Glutamatergic neuron (in vitro differentiated cells): ENCODE measurements at places on chromosomes 1 and 21.

- H3K27me3 ChIP-seq = no peaks in the 10 kb centered on the region
- peak overlapping the region; percentile 53 for H3K4me3 ChIP-seq
Observed at GRCh38 chr1:215845234-215845891, 278.3 kb downstream of the KCTD3 start.

DNA sequence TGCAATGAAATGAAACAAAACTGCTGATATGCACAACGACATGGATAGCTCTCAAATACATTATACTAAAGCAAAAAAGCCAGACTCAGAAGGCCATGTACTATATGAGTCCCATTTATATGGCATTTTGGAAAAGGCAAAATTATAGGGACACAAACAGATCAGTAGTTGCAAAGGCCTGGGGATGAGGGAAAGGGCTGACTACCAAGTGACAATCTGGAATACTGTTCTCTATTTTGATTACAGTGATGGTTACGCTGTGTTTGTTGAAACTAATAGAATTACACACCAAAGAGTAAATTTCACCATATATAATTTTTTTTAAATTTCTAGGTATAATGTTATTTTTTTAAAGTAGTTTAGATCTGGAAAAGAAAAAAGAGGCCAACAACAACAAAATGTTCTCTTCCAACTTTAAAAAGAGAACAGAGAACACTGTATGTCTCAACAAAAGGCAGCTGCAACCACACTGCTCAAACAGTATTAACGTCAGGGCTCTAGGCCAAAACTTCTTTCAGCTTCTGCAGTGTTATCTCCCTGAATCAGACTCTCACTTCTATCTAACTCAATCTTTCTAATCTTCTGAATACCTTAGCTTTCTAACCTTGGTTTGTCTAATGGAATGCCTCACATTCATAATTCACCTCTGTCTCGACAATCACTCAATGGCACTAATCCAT, 75.8 kb downstream of the FOXJ3 start:
- H3K36me3 ChIP-seq = no peaks in the 10 kb centered on the region
- peaks cover 1% of the 10 kb centered on the region for H3K4me1 ChIP-seq
- H3K27ac ChIP-seq = no peak overlapping the region
- H3K4me3 ChIP-seq = no peak overlapping the region
- no peak for DNase-seq
- H3K27me3 ChIP-seq = no peaks in the 10 kb centered on the region

GRCh38 chr1:29575826-29576225, 339.5 kb downstream of the PTPRU start:
- peaks cover 6% of the 10 kb centered on the region for H3K27me3 ChIP-seq
- no peak overlapping the region for H3K4me3 ChIP-seq
- H3K4me1 ChIP-seq = peaks cover 29% of the 10 kb centered on the region
- H3K27ac ChIP-seq = no peak overlapping the region

DNA sequence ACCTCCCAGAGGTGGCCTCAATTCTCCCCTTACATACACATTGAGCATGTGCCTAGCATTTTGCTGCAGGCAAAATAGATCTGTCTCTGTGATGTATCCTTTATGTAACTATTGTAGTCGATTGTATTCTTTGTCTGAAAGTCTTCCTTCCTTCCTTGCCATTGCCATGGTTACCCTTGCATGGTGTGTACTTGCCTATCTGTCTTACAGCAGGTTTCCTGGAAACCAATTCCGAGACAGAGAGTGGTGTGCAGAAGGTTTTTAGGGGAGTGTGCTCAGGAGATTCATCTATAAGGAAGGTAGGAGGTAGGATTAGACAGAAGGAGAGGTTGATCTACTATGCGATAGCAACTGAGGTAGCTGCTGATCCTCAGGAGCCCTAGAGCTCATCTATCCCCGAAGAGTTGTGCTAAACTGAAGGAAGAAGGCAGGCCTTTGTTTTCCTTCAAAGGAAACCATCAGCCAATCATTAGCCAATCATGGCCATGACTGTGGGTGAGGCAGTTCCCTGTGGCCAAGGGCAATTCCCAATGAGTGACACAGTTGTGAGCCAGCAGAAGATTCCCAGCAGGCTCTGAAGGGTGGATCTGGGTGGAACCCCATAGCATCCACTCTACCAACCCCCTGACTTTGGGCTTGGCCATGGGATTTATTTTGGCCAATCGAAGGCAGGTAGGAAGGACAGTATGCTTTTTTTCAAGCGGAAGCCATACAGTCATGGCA, 15.0 kb downstream of the CITED4 start:
- DNase-seq = no peak
- H3K4me1 ChIP-seq = peaks cover 11% of the 10 kb centered on the region
- no peak overlapping the region for H3K4me3 ChIP-seq
- no peak overlapping the region for H3K27ac ChIP-seq
- H3K36me3 ChIP-seq = peaks cover 6% of the 10 kb centered on the region

DNA sequence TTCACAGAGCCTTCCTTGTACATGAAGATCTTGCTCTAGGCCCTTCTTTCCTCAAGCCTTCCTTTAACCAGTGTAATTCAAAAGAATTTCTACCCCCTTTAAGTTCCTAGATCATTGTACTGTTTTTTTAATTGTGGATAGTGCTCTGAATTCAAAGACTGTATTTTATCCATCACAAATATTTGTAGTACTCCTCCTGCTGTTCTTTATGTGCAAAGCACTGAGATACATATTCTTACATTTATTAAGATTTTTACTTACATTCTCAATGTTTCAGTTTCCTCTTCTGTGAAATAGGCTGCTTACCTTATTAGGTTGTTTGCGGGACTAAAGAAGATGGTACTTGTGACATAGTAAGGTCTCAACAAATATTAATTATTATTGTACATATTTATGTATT, 168.8 kb upstream of the PDE4B start:
- peaks cover 2% of the 10 kb centered on the region for H3K4me1 ChIP-seq
- no peak overlapping the region for H3K4me3 ChIP-seq
- DNase-seq = no peak
- H3K27me3 ChIP-seq = peaks cover under 1% of the 10 kb centered on the region

DNA sequence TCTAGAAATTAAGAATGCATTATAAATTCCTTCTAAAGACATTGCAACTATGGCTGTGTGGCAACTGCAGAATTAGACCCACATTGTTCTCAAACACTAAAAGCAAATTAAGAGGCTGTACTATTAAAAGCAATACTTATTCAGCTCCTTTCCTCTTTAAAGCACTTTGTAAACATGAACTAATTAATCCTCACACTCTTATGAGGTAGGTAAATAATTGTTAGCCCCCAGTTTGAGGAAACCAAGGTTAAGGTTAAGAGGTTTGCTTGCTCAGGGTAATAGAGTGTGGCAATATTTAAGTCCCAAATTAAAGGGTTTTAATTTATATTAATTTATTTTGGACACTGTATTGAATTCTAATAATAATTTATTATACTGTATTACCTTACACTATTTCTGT, 553.8 kb downstream of the LRRIQ3 start:
- no peaks in the 10 kb centered on the region for H3K36me3 ChIP-seq
- H3K4me3 ChIP-seq = no peak overlapping the region
- no peak for DNase-seq

DNA sequence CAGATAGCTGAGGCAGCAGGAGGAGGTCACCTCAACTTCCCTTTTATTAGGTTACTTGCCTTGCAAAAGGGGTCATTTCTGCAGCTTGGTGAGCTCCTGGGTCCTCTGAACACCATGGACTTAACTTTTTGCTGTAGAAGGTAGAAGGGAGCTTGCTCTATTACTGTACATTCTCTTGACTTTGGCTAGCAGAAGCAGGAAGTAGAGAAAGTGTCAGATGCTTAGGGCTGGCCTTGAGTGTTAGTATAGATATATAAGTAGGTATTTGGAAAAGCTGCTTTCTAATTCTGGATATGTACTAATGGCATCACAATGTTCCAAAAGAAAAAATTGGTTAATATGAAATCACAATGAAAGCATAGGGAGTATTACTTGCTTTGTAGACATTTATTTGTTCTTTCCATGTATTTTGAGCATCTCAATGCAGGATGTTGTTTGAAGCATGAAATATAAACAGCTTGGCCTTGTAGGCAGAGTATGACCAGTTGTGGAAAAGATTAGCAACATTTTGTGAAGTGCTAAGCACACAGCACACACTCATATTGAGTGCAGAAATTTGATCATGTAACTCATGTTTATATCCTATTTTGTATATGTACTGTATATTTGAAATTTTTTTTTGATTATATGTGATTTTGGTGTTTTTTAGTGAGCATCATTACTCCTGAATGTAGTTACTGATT, 108.8 kb downstream of the DYRK1A start:
- peaks cover 28% of the 10 kb centered on the region for H3K4me1 ChIP-seq
- H3K27ac ChIP-seq = no peak overlapping the region
- peaks cover 1% of the 10 kb centered on the region for H3K27me3 ChIP-seq
- no peak for DNase-seq
- H3K36me3 ChIP-seq = no peaks in the 10 kb centered on the region

- no peak overlapping the region for H3K4me3 ChIP-seq
- no peaks in the 10 kb centered on the region for H3K36me3 ChIP-seq
- H3K4me1 ChIP-seq = peaks cover 16% of the 10 kb centered on the region
Observed at GRCh38 chr1:189654906-189655305, 822.8 kb downstream of the BRINP3 start.

DNA sequence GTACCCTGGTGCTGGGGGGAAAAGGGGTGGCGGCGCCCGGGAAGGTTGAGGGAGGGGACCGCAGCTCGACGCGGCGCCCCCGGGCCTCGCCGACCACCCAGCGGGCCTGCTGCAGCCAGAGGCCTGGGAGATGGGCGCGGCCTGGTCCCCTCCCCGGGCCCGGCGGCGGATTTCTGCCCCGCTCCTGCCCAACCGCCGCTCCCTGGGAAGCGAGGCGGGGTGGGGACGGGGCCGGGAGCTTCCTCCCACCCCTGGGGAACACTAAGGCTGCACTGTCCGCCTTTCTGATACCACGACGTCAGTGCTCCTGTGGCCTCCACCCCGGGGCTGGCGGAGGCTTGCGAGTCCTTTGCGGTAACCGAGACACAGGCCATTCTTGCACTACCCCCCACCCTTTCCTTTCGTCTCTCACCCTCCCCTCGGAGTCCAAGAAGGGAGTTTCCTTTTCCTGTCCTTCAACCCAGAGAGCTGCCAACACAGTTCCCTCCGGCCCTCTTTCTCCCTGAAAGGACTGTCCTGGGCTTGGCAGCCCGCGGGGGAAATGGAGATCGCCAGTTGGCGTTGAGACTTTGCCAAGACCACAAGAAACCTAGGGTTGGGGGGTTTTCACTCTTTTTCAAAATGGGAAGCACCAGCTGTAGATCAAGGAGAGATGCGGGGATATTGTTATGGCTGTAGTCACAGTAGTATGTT, 742 bp downstream of the SH3GLB1 start:
- peaks cover 14% of the 10 kb centered on the region for H3K27me3 ChIP-seq
- H3K4me3 ChIP-seq = peak overlapping the region; percentile 99
- H3K27ac ChIP-seq = peak overlapping the region; percentile 97
- DNase-seq = peak; percentile 76
- H3K36me3 ChIP-seq = no peaks in the 10 kb centered on the region

GRCh38 chr1:147651466-147651865, 18.9 kb downstream of the ACP6 start:
- no peak for DNase-seq
- H3K36me3 ChIP-seq = no peaks in the 10 kb centered on the region
- H3K4me3 ChIP-seq = no peak overlapping the region
- H3K27ac ChIP-seq = no peak overlapping the region
- no peaks in the 10 kb centered on the region for H3K4me1 ChIP-seq

- no peaks in the 10 kb centered on the region for H3K4me1 ChIP-seq
- no peak overlapping the region for H3K4me3 ChIP-seq
- H3K27me3 ChIP-seq = no peaks in the 10 kb centered on the region
- no peaks in the 10 kb centered on the region for H3K36me3 ChIP-seq
- DNase-seq = no peak
Observed at GRCh38 chr1:81542196-81542595, 258.5 kb upstream of the ADGRL2 start.

- no peak overlapping the region for H3K27ac ChIP-seq
- no peak for DNase-seq
- no peaks in the 10 kb centered on the region for H3K27me3 ChIP-seq
Observed at GRCh38 chr1:198499588-198499987, 40.9 kb downstream of the ATP6V1G3 start.

DNA sequence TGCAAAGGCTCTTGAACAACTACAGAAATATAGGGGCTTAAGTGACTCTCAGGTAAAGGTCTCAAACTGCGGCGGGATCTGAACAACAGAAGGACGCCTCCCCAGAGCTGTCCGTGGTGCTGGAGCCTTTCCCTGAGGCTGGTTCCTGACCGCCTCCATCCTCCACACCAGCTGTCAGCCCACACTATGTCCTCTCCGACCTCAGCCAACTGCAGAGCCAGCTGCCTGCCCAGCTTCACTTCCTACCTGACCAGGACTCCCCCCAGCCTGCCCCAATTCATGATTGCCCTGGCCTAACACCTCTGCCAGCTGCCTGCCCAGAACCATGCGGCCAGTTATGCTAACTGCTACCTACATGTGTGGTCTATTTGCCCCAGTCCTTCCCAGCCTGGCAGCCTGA, 63.6 kb upstream of the ZC3H12A start:
- peaks cover 7% of the 10 kb centered on the region for H3K27me3 ChIP-seq
- peaks cover 4% of the 10 kb centered on the region for H3K36me3 ChIP-seq
- no peak overlapping the region for H3K4me3 ChIP-seq
- DNase-seq = no peak

DNA sequence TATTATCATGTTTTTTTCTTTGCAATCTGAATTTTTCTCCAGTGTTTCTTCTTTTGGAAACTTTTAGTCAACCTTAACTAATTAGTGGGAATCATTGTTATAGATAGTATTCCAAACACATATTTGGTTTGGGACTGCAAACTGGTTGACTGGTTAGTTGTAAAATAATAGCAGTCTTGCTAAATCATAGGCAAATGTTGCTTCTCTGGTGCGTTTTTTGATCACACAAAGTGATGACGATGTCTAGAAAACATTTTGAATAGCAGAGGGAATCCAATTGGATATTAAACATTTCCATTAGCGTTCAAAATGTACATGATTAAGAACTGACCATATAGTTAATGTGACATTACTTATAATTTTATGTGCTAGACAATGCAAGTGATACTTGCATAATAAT, 4.5 kb downstream of the DNAJB4 start:
- peaks cover 14% of the 10 kb centered on the region for H3K4me1 ChIP-seq
- no peak overlapping the region for H3K27ac ChIP-seq

DNA sequence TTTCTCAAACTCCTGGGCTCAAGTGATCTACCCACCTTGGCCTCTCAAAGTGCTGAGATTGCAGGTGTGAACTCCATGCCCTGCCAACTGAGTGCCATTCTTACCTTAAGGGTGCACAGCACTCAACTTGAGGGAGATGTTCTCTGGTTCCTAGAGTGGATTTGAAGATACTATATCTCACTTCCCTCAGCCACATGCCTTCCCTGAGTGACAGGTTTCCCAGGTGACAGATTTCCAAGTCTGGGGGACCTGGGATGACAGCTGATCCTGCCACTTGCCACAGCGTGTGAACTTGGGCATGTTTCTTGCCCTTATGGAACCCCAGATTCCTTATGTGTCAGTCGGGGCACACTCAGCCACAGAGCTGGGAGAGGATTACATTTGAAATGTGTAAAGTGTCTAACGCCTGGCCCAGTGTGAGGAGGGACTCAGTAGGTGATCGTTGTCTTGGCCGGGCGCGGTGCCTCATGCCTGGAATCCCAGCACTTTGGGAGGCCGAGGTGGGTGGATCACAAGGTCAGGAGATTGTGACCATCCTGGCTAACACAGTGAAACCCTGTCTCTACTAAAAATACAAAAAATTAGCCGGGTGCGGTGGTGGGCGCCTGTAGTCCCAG, 29.6 kb upstream of the BTG2 start:
- peaks cover 9% of the 10 kb centered on the region for H3K27me3 ChIP-seq
- H3K4me3 ChIP-seq = peak overlapping the region; percentile 67
- H3K36me3 ChIP-seq = no peaks in the 10 kb centered on the region
- peaks cover 44% of the 10 kb centered on the region for H3K4me1 ChIP-seq
- no peak for DNase-seq
